CD8-positive, alpha-beta T cell (primary cell): ENCODE measurements at places on chromosomes 13 and 19. TPM values are rescaled to one million over a fixed set of nuclear protein-coding genes. Genes with fewer than 3 reads are reported as not detected.

The ACP7 gene
- not detected for total RNA-seq

The CEBPA gene
- total RNA-seq = 1.7 TPM

DNA sequence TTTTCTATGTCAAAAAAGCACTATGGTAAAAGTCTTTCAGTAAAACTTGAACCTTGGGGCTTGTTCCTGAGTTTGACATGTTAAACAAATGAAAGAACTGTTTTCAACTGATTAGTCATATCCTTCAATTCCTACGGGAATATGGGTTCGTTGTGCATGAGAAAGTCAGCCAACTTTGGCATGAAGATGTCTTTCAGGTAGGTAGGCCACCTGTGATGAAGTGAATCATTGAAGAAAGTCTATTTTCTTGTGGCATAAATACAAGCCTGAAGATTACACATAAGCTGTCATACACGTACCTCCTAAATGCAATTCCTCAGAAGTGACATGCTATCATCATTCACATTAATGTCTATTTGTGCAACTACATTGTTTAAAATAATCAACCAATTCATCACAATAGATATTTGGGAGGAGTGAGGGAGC lies 513.0 kb downstream of the IRS2 start:
- DNase-seq = no peak

DNA sequence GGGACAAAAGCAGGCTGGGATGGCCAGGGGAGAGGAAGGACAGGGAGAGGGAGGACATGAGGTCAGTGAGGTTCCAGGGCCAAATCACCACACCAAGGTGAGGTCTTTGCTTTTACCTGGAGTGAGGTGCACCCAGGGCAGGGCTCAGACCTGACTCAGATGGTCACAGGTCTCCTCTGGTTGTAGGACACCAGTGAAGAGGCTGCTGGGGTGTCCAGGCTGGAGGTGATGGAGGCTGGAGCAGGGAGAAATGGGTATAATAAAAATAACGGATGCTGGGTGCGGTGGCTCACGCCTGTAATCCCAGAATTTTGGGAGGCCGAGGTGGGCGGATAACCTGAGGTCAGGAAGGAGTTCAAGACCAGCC lies 6.9 kb downstream of the GRAMD1A start:
- DNase-seq = no peak

The PCDH8 gene
- not detected for total RNA-seq

The C1QTNF9 gene
- 0.17 TPM for total RNA-seq

The PLK5 gene
- not detected for total RNA-seq

DNA sequence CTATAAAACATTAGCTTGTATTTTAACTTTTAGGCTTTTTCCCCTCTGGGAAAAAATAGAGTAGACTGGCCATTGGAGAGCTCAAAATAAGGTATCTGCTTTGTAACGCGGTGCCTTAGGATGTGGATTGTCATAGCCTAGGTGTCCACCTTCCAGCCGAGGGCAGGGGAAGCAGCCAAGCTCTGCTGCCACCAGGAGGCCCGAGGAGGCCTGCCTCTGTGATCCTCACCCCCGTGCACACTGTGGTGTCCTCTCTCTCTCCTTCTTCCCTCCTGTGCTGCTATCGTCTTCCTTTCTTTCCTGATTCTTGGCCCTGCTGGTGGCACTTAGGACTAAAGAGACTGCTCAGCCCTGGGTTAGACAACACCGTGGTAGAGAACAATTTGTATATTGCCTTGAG lies 11.3 kb downstream of the HNRNPM start:
- DNase-seq = no peak

The ZNF577 gene
- total RNA-seq = 5.6 TPM

The LIG4 gene
- total RNA-seq = 2.9 TPM

DNA sequence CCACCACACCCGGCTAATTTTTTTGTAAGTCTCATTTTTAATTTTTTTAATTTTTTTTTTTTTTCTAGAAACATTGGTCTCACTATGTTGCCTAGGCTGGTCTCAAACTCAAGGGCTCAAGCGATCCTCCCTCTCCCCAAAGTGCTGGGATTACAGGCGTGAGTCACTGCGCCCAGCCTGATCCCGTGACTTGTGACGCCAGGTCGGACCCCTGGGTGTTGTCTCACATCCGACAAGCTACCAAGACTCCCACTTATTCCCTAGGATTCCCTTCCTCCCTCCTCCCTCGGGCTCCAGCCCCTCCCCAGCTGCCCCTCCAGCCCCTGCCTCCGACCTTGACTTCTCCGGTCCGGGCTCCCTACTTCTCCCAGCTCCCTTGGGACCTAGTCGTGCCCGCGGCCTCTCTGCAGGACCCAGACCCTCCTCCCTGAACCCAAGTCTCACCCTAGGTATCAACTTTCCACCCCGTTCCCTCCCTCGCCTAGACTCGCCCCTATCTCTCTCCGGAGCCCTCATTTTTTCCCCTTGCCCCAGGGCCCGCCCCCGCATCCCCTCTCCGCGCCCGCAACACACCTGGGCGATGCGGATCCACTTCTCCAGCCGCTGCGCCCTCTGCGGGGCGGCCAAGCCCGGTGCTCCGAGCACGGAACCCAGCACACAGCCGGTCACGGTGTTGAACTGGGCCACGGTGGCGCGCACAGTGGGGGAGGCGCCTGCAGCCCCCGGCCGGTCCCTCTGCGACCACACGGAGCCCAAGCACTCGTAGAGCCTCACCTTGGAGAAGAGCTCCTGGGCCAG lies 13.1 kb downstream of the RGL3 start:
- no peak for DNase-seq

The PCDH20 gene
- not detected for total RNA-seq

The CGB8 gene
- not detected for total RNA-seq

GRCh38 chr19:46453661-46454060 lies 17.7 kb downstream of the PNMA8A start:
- no peak for DNase-seq
